ENCODE measurements at places on chromosomes 13 and 19.

- no peak for DNase-seq
These were observed 235.1 kb upstream of the ATXN8OS start for GRCh38 chr13:69872321-69873047.

DNA sequence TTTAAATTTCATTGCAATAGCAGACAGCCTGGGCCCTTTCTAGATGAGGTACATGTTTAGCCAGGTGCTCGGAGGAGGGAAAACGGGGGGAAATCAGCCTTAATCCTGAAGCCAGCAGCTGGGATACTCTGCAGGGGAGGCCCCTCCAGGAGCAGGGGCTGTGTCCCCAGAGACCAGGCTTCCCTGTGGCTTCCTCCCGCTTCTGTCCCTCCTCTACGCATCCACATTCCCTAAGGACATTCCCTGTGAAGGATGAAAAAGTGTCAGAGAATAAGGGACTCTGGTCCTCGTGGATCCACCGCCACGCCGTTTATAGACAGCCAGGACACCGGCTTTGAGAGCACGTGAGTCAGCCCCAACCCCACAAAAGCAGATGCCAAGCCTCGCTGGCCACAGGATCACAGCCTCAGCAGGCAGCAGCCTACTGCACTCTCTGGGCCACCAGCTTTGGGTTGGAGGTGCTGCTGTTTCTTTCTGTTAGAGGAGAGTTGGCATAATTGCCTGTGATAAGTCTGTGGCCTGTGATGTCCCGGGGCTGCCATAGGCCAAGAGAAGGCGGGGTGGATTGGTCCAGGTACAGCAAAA lies 36.7 kb upstream of the RANBP3 start:
- DNase-seq: no peak

GRCh38 chr13:103218253-103218652 lies 152.0 kb upstream of the SLC10A2 start:
- no peak for DNase-seq

GRCh38 chr13:107873926-107874325 lies 341.4 kb downstream of the LIG4 start:
- no peak for DNase-seq

- no peak for DNase-seq
These were observed 2.0 kb downstream of the DOCK9 start for GRCh38 chr13:98975822-98976261.

GRCh38 chr13:79229761-79230160 lies 176.3 kb downstream of the RBM26 start:
- DNase-seq: no peak

GRCh38 chr19:44876930-44877535 lies 14.0 kb upstream of the TOMM40 start:
- DNase-seq: no peak

- no peak for DNase-seq
These were observed 442.7 kb downstream of the OXGR1 start for GRCh38 chr13:96551546-96551945.

DNA sequence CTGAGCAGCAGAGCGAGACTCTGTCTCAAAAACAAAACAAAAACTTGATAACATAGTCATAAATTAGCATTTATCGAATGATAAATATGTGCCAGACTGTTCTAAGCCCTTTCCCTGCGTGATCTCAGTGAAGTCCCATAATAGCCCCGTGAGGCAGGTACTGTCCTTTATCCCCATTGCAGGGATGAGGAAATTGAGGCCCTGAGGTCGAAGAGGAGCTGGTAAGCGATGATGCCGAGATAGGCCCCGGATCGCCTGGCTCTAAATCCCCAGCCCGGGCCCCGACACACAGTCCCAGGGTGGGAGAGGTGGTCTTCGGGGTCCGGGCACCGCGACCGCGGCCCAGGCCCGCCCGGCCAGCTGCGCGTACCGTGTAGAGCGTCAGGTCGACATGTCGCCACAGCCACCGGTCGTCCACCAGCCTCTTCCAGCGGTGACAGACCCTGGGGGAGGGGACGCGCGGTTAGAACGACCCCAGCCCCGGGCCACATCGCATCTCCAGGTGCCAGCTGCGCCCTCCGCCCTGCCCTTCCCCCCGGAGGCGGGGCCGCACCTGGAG lies 625 bp downstream of the FBXL12 start:
- no peak for DNase-seq

- no peak for DNase-seq
These were observed 122.5 kb downstream of the GPC5 start for GRCh38 chr13:91520952-91521351.

DNA sequence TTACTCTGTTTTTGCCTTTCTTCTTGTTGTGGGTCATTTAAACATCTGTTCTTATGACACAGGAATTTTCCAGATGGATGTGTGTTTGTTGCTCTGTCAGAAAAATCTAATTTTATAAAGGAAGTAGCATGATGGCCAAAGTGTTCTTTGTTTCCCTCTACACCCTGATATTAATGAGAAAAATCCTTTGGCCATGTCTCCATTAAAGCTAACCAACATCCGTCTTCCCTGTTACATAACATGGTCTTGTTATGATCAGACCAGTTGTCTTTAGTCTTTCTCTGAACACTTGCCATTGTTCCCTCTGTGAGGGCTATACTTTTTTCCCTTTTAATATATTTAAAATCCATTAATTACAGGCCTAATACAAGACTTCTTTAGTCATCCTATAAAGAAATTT lies 142.2 kb upstream of the SPRY2 start:
- no peak for DNase-seq

Measured in head of caudate nucleus (tissue), 42 donors.